ENCODE measurements at places on chromosomes 12 and 14.

- DNase-seq = no peak
Measured at GRCh38 chr12:109800536-109800935, 32.7 kb downstream of the TRPV4 start.

GRCh38 chr14:32509632-32510187 lies 180.6 kb downstream of the AKAP6 start:
- peak; percentile 98 for DNase-seq

DNA sequence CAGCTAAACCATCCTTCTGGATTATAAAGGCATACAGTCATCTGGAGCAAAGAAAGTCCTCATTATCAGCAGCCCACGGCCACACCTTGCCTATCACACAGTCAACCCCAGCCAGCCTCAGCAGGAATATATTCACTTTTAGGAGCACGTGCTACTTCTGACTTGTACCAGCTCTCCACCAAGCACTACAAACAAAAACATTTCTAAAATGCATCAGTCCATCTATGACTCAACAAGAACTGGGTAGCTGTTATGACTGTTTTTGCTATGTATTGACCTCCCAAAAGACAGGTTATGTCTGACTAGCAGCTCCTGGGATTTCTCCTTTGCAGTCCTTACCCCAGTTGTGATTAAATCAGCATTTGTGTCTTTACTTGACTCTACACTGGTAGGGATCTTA lies 31.2 kb downstream of the NUAK1 start:
- DNase-seq = no peak

GRCh38 chr14:56073799-56074198 lies 44.4 kb upstream of the PELI2 start:
- no peak for DNase-seq

DNA sequence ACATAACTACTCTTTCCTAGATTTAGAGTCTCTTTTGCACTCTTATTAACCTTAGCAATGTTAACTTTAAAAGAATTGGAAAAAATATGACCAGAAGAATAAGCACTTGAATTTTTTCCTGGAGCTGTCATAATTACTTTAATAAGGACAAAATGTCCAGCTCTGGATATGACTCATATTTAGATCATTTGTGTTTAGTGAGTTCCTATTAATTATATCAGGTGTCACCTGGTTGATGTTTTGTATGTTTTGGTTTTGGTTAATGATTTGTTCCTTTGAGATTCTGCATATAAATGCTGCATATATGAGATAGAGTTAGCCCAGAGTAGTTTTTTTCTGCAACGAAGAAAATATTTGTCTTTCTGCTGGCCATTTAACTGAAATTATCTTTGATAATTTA lies 5.1 kb downstream of the CLECL1 start:
- no peak for DNase-seq

DNA sequence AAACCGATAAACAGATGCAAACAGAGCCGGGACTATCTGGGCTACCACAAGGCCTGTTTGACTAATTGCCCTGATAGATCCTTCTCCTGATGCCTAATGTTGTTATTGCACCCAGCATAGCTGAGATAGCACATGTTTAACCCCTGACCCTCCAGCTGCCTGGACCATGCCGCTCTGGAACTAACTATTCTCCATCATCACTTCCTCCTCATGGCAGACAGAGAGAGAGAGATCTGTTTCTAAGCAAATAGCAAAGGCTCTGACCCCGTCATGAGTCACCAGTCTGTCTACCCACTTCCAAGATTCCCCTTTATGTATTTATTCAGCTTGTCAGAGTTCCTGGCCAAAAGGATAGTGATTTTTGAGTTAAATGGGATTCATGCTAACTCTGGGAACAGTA lies 58.2 kb upstream of the FLRT2 start:
- peak; percentile 78 for DNase-seq

DNA sequence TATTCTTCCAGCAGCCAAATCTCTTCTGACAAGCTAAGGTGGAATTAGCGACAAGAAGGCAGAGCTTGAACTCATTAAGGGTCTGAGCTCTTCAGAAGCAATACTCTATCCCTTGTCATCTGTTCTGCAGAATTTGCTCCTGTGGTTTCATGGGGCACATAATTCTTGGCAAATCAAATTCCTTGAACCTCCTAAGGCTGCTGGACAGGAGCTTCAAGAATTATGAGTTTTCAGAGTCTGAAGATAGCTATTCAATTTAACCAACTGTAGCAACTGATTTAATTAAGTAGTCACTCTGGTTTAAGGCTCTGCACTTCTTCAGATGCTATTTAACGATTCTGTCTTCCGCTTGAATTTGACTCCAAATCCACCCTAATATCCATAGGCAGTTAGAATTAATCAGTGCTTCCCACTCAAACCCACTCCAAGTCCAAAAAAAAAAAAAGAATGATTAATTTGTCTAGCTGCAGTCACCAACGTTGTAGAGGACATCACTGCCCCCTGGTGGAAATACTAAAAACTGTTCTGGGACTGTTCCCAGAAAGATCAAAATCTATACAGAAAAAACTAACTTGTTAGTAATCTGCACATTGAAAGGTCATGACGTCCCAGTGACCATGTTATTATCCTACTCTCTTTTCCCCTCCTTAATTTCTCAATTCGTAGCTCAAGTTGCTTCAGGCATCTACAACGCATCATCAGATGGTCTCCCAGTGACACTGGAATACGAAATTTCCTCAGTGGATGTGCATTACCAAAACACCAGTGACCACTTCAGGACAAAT lies 169.9 kb downstream of the KIF21A start:
- DNase-seq = peak; percentile 57

GRCh38 chr12:47276621-47277309 lies 197.0 kb upstream of the AMIGO2 start:
- DNase-seq = peak; percentile 37

- no peak for DNase-seq
Measured at GRCh38 chr14:57549016-57549564, 55.4 kb upstream of the CCDC198 start.

GRCh38 chr12:65963862-65964240 lies 139.6 kb downstream of the HMGA2 start:
- no peak for DNase-seq

DNA sequence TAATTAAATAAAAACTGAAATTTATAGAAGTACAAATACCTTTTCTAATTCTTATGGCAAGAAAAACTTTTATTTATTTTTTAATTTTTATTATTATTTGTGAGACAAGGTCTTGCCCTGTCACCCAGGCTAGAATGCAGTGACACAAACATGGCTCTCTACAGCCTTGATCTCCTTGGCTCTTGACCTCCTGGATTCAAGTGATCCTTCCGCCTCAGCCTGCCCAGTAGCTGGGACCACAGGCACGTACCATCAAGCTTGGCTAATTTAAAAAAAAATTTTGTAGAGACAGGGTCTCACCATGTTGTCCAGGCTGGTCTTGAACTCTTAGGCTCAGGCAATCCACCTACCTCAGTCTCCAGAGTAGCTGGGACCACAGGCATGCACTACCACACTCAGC lies 47.4 kb downstream of the COCH start:
- DNase-seq = no peak

- DNase-seq = peak; percentile 58
Measured at GRCh38 chr12:15495746-15496145, 173.4 kb downstream of the PTPRO start.

- no peak for DNase-seq
Measured at GRCh38 chr12:4978737-4979136, 64.9 kb upstream of the KCNA5 start.

GRCh38 chr12:42854208-42854607 lies 264.7 kb upstream of the PRICKLE1 start:
- DNase-seq = no peak

GRCh38 chr12:52533686-52534470 lies 13.7 kb upstream of the KRT5 start:
- no peak for DNase-seq

DNA sequence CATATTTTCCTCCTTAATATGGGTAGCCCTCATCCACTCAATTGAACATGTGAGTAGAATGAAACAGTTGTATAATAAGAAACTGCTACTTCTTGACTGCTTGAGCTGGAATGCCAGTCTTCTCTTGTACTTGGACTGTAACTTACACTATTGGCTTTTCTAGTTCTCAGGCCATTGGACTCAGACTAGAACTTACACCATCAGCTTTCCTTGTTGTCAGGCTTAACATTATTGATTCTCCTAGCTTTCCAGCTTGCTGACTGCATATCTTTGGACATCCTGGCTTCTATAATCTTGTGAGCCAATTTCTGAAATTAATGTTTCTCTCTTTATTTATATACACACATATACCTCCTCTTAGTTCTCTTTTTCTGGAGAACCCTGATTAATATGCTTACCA lies 24.8 kb downstream of the CCDC91 start:
- DNase-seq = no peak

DNA sequence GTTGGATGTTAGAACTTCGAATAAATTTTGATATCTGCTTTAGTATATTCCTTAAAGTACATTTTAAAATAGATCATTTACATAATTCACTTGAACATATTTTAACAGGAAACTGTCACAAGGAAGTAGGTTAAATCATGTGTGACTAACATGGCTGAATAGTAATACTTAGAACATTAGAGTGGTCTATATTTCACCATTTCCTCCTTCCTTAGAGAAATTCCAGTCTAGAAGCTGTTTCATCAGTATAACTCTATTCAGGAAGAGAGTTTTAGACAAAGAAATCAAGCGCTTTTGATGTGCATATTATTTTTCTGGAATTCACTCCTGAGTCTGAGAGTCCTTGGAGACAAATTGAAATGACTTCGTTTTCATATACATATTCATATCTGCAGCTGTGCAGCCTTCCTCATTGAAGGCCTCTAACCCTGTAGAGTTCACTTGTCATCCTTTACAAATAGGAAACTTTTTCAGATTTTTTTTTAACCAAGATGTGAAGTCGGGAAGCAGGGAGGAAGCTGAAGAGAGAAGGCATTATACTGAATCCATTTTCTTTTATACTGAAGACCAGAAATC lies 28.4 kb downstream of the IRAK3 start:
- no peak for DNase-seq

Measured in kidney glomerular epithelial cell (primary cell).